Spinal cord (tissue), 10 donors: ENCODE measurements at places on chromosomes 4 and X. TPM values are rescaled to one million over a fixed set of nuclear protein-coding genes. Genes with fewer than 3 reads are reported as not detected.

GRCh38 chr4:104870495-104871233 lies 276.0 kb upstream of the TET2 start:
- H3K4me3 ChIP-seq = no peak overlapping the region
- H3K27me3 ChIP-seq = no peaks in the 10 kb centered on the region
- H3K4me1 ChIP-seq = no peaks in the 10 kb centered on the region

The FAM3A gene
- 16.1 TPM for total RNA-seq

The HTN3 gene
- total RNA-seq = not detected

GRCh38 chr4:8580321-8581093 lies at the start of gene GPR78:
Gene GPR78, plus strand, starts transcription at chr4:8580392. Its CDS starts 591 bp downstream, at chr4:8580983.
- H3K4me1 ChIP-seq = peaks cover 12% of the 10 kb centered on the region
- H3K36me3 ChIP-seq = no peaks in the 10 kb centered on the region
- no peak within 1 kb of the TSS for H3K4me3 ChIP-seq
- DNase-seq = no peak
- no peak within 1 kb of the TSS for H3K27ac ChIP-seq
- peaks cover 51% of the 10 kb centered on the region for H3K27me3 ChIP-seq

The ALAS2 gene
- total RNA-seq = 188 TPM

The SLC38A5 gene
- total RNA-seq = 16.4 TPM

DNA sequence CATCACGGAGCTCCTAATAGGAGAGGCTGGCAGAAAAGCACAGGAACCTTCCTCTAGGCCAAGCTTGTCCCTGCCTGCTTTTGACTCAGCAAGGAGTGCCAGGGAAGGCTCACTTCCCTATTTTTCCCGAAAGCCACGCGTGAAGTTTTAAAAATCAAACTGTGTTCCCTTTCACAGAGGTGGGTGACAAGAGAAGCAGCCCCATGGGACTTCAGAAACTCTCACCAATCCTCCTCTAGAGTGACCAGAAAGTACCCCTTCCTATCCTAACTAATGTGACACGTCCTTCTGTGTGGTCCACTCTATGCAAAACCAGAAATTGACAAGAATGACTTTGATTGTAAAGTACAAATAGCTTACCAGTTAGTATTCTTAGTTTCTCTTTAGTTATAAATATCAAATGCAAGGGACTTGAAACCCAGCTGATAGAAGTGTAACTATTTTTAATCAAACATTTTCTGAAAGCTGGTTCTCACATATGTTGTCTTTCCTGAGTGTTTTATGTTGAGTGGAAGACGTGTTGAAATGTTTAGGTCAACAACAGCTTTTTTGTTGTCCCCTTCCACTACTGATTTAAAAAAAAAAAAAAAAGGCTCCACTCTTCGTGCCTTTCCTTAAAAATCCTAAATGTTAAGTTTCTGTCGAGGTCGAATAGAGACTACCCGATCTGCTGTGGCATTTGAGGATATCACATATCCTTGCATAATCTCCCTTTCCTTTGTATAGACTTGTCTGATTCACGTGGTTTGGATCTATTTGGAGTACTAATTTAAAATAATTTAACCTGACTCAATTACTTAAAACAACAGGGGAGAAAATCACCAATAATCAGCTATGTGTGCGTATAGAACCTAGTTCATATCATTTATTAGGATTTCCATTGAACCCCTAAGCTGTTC lies 42.1 kb downstream of the NFKB1 start:
- DNase-seq = no peak
- no peaks in the 10 kb centered on the region for H3K36me3 ChIP-seq
- H3K27me3 ChIP-seq = no peaks in the 10 kb centered on the region

DNA sequence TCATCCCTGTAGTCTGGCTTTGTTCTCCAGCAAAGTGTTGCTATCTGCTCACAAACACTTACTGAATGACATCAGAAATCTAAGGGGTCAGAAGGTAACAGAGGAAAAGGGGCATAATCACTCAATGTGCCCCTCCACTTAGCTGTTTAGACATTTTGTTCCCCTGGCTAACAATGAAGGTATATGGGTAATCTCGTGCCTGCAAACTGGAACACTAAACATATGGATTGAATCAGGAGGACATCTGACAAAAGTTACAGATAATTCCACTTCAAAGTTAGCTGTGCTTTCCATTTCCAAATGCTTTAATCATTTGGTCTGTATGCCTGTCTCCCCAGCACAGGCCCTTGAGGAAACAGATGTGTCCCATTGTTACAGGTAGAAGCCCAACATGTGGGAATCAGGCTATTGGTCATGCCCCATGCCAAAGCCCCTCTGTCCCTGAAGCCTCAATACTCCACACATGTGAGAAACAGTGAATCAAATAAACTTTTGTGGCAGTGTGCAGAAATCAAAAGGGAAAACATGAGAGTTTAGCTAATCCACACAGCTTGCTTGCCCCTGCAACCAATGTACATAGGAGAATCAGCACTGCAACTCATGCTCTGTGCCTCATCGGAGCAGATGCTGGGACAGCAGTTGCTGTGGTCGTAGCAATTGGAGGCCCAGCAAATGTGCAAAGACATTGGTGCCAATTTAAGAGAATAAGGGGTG lies 111.7 kb downstream of the RNF150 start:
- peak overlapping the region; percentile 15 for H3K27ac ChIP-seq
- no peak overlapping the region for H3K4me3 ChIP-seq
- no peaks in the 10 kb centered on the region for H3K36me3 ChIP-seq
- DNase-seq = no peak
- H3K27me3 ChIP-seq = no peaks in the 10 kb centered on the region

- H3K4me3 ChIP-seq = no peak overlapping the region
- no peaks in the 10 kb centered on the region for H3K4me1 ChIP-seq
- DNase-seq = no peak
- peaks cover 6% of the 10 kb centered on the region for H3K27me3 ChIP-seq
- no peaks in the 10 kb centered on the region for H3K36me3 ChIP-seq
These were observed 8.3 kb downstream of the ARHGAP10 start for GRCh38 chr4:147740176-147740575.

- no peak overlapping the region for H3K4me3 ChIP-seq
- H3K4me1 ChIP-seq = peaks cover 7% of the 10 kb centered on the region
- DNase-seq = no peak
- peaks cover 44% of the 10 kb centered on the region for H3K27me3 ChIP-seq
- H3K36me3 ChIP-seq = peaks cover 5% of the 10 kb centered on the region
These were observed 52.9 kb downstream of the MAP7D2 start for GRCh38 chrX:20063716-20064351.

DNA sequence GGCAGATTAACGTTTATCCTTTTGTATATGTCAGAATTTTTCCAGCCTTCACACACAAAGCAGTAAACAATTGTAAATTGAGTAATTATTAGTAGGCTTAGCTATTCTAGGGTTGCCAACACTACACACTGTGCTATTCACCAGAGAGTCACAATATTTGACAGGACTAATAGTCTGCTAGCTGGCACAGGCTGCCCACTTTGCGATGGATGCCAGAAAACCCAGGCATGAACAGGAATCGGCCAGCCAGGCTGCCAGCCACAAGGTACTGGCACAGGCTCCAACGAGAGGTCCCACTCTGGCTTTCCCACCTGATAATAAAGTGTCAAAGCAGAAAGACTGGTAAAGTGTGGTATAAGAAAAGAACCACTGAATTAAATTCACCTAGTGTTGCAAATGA lies 94.8 kb downstream of the TET2 start:
- peaks cover 4% of the 10 kb centered on the region for H3K4me1 ChIP-seq
- H3K4me3 ChIP-seq = no peak overlapping the region
- H3K36me3 ChIP-seq = peaks cover 3% of the 10 kb centered on the region
- peak; percentile 22 for DNase-seq
- no peak overlapping the region for H3K27ac ChIP-seq

The ITIH6 gene
- 0.10 TPM for total RNA-seq

DNA sequence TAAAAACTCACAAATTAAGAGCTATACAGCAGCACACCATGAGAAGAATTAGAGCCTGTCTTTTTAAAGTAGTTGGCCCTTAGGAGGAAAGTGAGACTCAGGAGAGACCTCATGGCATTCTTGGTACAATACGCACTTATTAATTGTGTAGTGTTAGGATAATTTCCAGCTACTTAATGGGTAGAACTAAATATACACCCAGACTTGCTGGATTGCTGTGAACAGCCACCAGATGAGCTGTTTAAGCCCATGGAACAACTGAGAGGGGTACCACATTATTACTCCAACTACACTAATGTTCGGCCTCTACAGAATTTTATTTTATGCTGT lies 13.6 kb downstream of the MFAP3L start:
- no peaks in the 10 kb centered on the region for H3K27me3 ChIP-seq
- no peak overlapping the region for H3K27ac ChIP-seq
- DNase-seq = no peak
- no peak overlapping the region for H3K4me3 ChIP-seq

- H3K4me3 ChIP-seq = no peak overlapping the region
- H3K27ac ChIP-seq = no peak overlapping the region
- no peaks in the 10 kb centered on the region for H3K36me3 ChIP-seq
- H3K4me1 ChIP-seq = no peaks in the 10 kb centered on the region
- no peaks in the 10 kb centered on the region for H3K27me3 ChIP-seq
These were observed 113.2 kb downstream of the MID1 start for GRCh38 chrX:10507181-10507580.

GRCh38 chrX:22366166-22366702 lies 93.5 kb downstream of the CBLL2 start:
- no peak overlapping the region for H3K4me3 ChIP-seq
- H3K4me1 ChIP-seq = no peaks in the 10 kb centered on the region
- no peak for DNase-seq
- H3K27ac ChIP-seq = no peak overlapping the region
- H3K36me3 ChIP-seq = no peaks in the 10 kb centered on the region
- H3K27me3 ChIP-seq = peaks cover 2% of the 10 kb centered on the region

The TLR10 gene
- total RNA-seq = 5.4 TPM

The IL9R gene
- 0.06 TPM for total RNA-seq

DNA sequence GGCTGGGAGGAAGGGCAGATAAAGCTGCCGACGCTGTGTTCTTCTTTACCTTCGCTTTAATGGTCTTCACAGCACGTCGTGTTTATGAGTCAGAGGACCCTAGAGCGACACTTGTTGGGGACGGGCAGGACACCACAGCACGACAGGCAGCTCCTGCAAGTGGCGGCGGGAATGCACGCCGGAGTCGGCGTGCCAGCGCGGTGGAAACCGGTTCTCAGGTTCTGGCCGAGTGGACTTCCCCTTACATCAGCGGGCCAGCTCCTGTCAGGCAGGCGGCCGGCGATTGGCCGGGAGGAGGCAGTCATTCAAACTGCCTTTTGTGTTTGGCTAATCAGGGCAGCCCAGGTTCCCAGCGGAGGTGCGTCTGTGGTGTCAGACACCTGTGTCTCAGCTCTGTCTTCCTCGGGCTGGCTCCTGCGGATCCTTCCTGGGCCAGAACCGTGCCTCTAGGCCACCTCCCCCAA lies 150.9 kb downstream of the SHROOM3 start:
- no peaks in the 10 kb centered on the region for H3K27me3 ChIP-seq
- H3K4me3 ChIP-seq = peak overlapping the region; percentile 37
- peak overlapping the region; percentile 17 for H3K27ac ChIP-seq
- H3K36me3 ChIP-seq = peaks cover 3% of the 10 kb centered on the region

GRCh38 chr4:41505161-41505661 lies 32.7 kb upstream of the LIMCH1 start:
- H3K4me1 ChIP-seq = no peaks in the 10 kb centered on the region
- no peak overlapping the region for H3K4me3 ChIP-seq
- peak; percentile 49 for DNase-seq

The HAND2 gene
- 0.20 TPM for total RNA-seq

- peak; percentile 53 for DNase-seq
- H3K27me3 ChIP-seq = no peaks in the 10 kb centered on the region
- no peaks in the 10 kb centered on the region for H3K36me3 ChIP-seq
- no peak overlapping the region for H3K4me3 ChIP-seq
These were observed 86.9 kb downstream of the VCX3A start for GRCh38 chrX:6448003-6448402.

The SHOX gene
- total RNA-seq = 0.20 TPM

- H3K4me1 ChIP-seq = peaks cover 48% of the 10 kb centered on the region
- no peak for DNase-seq
- no peaks in the 10 kb centered on the region for H3K36me3 ChIP-seq
- H3K27ac ChIP-seq = peak overlapping the region; percentile 63
- no peaks in the 10 kb centered on the region for H3K27me3 ChIP-seq
- no peak overlapping the region for H3K4me3 ChIP-seq
These were observed 7.2 kb downstream of the TBC1D14 start for GRCh38 chr4:6916587-6917460.

DNA sequence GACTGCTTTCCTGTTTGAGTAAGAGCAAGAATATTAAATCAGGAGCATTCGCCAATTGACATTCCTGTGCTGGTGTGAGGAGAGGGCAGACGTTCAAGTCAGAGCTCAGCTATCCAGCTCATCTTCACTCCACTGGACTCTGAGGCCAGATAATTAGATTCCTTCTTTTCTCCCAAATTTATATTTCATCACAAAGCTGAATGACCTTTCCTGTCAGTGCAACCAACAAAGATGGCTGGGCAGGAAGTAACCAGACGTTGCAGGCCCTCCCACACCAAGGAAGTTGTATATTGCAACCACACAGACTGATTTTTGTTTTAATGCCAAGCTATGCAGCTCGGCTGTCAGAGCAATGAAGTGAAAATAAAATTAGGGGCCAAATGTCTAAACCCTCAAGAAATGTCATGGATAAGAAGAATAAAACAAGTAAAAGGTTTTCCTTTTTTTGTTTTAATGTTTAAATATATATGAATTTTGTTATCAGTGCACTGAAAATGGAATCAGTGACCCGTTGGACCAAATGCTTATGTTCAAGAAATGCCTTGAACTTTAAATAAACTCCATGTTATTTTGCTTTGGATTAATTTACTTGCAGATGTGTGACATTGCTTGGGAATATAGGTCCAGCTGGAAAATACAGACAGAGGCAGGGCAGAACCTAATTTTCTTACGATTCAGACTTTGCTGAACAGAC lies 578.9 kb upstream of the FAT1 start:
- no peak overlapping the region for H3K4me3 ChIP-seq
- H3K27ac ChIP-seq = no peak overlapping the region
- no peaks in the 10 kb centered on the region for H3K27me3 ChIP-seq

GRCh38 chrX:66142351-66142750 lies 21.7 kb upstream of the HEPH start:
- no peak overlapping the region for H3K4me3 ChIP-seq
- no peak for DNase-seq
- no peaks in the 10 kb centered on the region for H3K27me3 ChIP-seq
- no peaks in the 10 kb centered on the region for H3K36me3 ChIP-seq
- no peak overlapping the region for H3K27ac ChIP-seq
- H3K4me1 ChIP-seq = no peaks in the 10 kb centered on the region

DNA sequence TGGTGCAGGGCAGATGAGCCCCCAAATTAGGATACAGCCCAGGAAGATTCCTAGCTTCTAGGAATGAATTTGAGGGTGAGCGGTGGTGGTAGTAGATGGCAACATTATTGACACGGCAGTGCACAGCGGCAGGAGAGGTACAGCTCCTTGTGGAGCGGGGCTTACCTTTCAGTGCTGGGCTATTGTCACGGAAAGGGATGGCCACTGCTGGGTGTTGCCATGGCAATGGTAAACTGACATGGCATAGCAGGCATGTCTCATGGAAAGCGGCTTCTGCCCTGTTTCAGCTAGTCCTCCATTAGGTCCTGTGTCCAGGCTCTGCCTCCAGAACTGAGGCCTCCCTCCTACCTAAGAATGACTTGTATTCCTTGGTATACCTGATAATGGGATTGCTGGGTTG lies 81.8 kb upstream of the WDR1 start:
- no peak overlapping the region for H3K4me3 ChIP-seq
- DNase-seq = peak; percentile 0
- H3K27ac ChIP-seq = no peak overlapping the region
- H3K27me3 ChIP-seq = no peaks in the 10 kb centered on the region

- H3K4me3 ChIP-seq = no peak overlapping the region
- no peak overlapping the region for H3K27ac ChIP-seq
- no peaks in the 10 kb centered on the region for H3K36me3 ChIP-seq
- H3K4me1 ChIP-seq = no peaks in the 10 kb centered on the region
- H3K27me3 ChIP-seq = peaks cover 14% of the 10 kb centered on the region
These were observed 87.0 kb upstream of the NDP start for GRCh38 chrX:44060221-44060620.

- H3K36me3 ChIP-seq = no peaks in the 10 kb centered on the region
- peaks cover 38% of the 10 kb centered on the region for H3K27me3 ChIP-seq
- no peak for DNase-seq
- peak overlapping the region; percentile 41 for H3K4me3 ChIP-seq
- H3K27ac ChIP-seq = no peak overlapping the region
These were observed 1.7 kb downstream of the CLCN4 start for GRCh38 chrX:10158279-10159144.
